ENCODE measurements at places on chromosomes 7 and 10.

DNA sequence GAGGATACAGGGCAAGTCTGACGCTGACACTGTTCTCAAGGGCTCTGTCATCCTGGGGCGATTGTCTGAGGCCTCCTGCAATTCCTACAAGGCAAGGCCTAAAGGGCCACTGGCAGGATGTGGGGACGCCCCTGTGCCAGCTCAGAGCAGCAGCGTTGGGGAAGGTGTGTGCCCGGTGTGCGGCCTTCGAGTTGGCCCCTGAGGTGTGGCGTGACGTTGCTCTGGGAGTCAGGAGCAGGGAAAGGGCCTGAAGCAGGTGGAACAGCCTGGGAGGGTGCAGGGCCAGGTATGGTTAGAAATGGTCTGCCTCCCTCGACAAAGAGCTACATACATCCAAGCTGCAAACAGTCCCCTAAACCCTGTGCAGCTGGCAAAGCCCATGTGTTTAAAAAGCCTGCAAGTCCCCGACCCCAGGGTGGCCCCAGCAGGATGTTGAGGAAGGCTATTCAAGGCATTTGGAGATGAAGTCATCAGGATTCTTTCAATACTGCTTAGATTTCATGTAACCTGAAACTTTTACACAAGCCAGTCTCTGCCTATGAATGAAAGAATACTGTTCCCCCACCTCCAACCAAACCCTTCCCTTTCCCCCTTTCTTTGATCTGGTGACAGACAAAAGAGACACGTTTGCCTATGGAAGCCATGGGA is 142.5 kb upstream of the TNS3 start:
- DNase-seq, result no peak

DNA sequence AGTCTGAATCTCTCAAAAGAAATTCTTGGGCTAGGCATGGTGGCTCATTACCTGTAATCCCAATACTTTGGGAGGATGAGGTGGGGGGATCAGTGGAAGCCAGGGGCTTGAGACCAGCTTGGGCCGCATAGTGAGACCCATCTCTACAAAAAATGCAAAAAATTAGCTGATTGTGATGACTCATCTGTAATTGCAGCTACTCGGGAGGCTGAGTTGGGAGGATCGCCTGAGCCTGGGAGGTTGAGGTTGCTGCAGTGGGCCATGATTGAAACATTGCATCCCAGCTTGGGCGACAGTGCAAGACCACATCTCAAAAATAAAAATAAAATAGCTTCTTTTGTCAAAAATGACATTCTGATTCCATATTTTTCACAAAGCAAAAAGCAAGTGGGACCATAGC is 644.8 kb upstream of the FOXK1 start:
- no peak for DNase-seq

GRCh38 chr7:112930787-112931186 is 140.6 kb upstream of the TMEM168 start:
- DNase-seq, result no peak

DNA sequence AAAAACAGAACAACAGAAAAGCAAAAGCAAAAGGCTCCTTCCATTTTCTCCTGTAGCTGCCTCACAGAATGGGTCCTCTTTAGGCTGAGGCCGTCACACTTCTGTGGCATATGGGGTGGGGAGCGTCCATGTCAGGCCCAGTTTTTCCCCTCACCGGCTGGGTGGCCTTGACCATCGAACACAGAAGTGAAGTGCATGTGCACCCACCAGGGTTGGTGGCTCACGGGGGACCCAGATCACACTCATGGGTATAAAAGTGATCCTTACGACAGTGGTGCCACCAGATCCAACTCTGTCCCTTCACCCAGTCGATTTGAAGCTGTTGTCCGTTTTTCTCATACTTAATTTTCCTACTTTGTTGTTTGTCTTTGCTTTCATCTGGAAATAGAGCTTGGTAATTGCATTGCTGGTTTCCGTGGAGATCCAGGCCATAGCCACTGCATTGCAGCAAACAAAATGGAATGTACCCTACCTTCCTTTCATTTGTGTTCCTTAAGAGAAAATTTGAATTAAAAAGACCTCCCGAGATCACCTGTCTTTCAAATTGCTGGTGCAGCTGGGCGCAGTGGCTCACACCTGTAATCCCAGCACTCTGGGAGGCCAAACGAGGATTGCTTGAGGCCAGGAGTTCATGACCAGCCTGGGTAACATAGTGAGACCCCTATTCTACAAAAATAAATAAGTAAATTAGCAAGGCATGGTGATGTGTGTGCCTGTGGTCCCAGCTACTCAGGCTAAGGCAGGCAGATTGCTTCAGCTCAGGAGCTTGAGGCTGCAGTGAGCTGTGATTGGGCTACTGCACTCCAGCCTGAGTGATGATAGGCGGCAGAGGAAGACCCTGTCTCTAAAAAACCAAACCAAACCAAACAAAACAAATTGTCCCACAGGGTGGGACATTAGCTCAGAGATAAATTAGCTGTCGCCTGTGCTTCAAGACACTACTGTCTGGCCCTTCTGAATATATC is 10.7 kb upstream of the GJD4 start:
- no peak for DNase-seq

All from stimulated activated CD4-positive, alpha-beta T cell treated with anti-CD3 and anti-CD28 coated beads, Interleukin-2, amount 100 ng/mL, for 4 hours (primary cell).